ENCODE measurements at places on chromosomes 11 and 22.

DNA sequence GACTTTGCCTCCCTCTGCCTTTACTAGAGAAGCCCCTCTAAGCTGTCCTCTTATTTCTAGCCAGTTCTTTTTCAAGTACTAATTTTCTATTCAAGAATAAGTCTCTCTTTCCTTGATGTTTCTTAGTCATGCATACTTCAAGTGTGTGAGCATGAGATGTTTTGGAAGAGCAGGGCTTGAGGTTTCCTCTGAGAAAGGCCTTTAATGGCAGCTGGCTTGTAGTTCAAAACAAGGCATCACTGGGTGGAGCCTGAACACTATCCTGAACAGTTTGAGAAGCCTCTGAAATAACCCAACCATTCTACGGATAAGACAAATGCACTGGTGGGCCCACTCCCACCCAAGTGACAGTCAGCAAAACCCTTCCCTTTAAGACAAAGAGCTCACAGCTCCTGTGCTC is 37.6 kb downstream of the CLDN25 start:
- no peak for DNase-seq

DNA sequence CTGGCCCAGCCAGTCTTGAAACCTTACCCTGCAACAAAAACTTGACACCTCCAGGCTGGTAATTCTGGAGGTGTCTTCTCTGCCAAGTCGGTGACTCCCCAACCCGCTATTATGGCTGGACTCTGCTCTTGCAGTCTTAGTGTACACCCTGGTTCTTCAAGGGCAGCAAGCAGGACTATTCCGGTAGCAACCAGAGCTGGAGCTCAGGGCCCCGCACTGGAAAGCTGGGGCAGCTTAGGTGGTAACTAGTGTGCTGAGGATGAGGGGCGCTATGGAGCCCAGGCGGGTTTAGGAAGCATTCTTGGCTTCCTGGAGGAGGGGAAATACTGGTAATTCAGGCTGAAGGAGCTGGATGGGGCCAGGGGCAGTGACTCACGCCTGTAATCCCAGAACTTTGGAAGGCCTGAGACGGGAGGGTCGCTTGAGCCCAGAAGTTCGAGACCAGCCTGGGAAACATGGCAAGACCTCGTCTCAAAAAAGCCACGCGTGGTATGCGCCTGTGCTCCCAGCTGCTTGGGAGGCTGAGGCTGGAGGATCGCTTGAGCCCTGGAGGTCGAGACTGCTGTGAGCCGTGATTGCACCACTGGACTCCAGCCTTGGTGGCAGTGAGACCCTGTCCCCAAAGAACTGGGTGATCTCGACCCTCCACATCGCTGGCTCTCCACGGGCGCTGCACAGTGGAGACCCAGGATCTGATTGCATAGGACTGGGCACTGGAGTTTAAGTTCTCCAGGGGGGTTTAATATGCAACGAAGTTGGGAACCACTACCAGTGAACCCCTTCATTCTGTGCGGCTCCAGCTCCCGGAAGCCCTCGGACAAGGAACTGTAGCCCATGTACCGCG is 10.6 kb upstream of the AIFM3 start:
- DNase-seq: no peak

- no peak for DNase-seq
Observed at GRCh38 chr11:78341841-78342240, 75.8 kb downstream of the GAB2 start.

GRCh38 chr11:109374032-109374431 is 48.0 kb upstream of the C11orf87 start:
- no peak for DNase-seq

DNA sequence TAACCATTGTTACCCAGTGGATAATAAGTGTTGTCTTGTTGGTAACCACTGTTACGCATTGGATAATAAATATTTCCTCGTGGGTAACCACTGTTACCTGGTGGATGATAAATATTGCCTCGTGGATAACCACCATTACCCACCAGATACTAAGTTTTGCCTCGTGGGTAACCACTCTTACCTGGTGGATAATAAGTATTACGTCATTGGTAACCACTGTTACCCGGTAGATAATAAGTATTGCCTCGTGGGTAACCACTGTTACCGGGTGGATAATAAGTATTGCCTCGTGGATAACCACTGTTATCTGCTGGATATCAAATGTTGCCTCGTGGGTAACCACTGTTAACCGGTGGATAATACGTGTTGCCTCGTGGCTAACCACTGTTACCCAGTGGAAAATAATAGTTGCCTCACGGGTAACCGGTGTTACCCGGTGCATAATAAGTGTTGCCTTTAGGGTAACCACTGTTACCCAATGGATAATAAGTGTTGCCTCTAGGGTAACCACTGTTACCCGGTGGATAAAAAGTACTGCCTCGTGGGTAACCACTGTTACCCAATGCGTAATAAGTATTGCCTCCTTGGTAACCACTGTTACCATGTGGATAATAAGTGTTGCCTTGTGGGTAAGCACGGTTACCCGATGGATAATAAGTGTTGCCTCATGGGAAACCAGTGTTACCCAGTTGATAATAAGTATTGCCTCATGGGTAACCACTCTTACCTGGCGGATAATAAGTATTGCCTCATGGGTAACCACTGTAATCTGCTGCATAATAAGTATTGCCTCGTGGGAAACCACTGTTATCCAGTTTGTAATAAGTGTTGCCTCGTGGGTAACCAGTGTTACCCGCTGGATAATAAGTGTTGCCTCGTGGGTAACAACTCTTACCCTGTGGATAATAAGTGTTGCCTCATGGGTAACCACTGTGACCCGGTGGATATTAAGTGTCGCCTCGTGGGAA is 21.9 kb upstream of the NXPE4 start:
- DNase-seq: no peak

DNA sequence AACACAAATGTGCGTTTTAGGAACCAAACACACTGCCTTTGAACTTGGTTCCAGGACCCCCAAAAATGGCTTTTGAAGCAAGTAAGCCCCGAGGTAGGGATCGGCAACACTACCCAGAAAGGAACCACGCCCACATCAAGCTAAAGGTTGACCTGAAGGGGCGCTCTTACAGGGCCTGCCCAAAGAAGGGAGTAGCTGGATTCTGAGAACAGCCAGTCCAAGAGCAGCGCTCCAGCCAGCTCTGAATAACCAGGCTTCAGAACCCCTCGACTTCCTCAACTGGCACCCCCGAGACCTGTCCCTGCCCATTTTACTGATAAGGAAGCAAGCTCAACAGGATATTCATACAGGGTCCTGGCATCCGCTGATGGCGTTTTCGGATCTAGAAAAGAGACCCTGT is 18.9 kb upstream of the MOB2 start:
- DNase-seq: no peak

DNA sequence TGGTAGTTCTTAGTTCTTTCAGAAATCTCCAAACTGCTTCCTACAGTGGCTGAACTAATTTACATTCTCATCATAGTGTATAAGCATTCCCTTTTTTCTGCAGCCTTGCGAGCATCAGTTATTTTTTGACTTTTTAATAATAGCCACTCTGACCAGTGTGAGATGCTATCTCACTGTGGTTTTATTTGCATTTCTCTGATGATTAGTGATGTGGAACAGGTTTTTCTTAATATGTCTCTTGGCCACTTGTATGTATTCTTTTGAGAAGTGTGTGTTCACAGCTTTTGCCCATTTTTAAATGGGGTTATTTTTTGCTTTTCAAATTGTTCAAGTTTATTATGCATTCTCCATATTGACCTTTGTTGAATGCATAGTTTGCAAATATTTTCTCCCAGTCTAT is 459.3 kb downstream of the NTM start:
- no peak for DNase-seq

GRCh38 chr11:109696191-109696897 is 274.4 kb downstream of the C11orf87 start:
- DNase-seq: no peak

DNA sequence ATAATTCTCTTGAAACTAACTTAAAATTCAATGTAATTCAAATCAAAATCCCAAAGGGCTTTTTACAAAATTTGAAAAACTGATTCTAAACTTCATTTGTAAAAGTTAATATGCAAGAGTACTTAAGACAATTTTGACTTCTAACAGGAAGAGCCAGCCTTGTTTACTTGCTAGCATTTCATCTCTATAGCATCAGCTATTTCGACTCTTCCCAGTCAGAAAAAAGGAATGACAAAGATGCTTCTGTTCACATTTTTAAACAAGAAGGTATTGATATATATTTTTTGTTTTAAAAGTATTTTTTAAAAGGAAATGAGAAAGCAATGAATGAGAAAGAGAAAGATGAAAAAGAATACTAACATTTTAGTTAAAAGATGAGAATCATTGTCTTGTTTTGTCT is 16.4 kb downstream of the SLN start:
- no peak for DNase-seq

DNA sequence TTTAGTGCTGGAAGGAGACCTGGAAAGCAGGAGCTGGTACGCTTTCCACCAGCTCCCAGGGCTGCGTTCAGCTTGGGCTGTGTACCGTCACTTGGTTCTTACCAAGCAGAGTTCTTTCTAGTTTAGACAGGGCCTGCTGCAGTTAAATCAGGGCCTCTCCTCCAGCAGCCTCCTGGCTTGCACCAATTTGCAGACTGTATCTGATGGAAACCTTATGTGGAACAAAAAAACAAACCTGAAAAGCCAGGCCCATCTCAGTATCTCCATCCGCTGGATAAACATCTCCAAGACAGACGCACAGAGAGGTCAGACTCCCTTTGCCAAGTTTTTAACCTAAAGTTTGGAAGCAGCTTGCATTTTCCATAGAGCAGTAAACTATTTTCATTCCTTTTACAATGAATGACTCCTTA is 288.6 kb upstream of the SORL1-AS1 start:
- DNase-seq: no peak
